ENCODE measurements at places on chromosomes 12 and 14.

GRCh38 chr12:20024194-20024593, 344.1 kb upstream of the PDE3A start:
- DNase-seq = no peak

- peak; percentile 48 for DNase-seq
Measured at GRCh38 chr12:69252033-69252432, 12.7 kb downstream of the CPSF6 start.

DNA sequence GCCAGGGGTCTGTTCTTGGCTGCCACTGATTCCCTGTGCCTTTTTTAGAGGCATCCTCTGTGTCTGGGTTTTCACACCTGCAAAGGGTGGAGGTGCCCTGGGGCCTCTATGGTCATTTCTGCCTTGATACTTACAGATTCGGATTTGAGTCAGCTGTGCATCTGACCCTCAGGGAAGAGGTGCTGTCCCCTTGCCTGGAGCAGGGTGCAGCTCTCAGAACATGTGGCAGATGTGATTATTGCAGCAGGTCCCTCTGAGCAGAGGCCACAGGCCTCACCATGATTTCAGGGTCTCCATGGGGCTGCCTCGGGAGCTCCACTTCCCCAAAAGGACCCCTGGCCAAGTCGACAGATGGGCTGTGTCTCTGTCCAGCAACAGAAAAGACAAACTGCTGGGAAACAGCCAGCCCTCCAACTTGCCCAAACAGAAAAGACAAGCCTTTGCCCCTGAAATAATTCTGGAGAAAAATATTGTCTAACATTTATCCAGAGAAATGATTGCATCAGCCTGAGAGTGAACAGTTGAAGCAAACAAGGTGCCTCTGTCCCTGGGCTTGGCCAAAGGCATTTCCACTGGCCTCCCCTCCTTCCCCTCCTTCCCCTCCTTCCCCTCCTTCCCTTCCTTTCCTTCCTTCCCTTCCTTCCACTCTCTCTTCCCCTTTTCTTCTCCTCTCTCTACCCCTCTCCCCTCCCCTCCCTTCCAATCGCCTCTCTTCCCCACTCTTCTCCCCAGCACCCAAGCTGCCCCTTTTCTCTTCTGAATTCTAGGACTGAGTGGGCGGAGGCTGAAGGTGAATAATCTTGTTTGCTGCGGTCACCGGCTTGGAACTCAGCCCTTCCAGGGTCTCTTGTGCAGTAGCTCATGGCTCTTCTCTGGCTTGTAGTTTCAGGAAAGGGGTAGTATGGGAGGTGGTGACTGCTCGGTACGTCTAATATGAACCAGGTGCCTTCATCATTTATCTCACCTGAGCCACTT, 676 bp downstream of the SERPINA3 start:
- DNase-seq = no peak

DNA sequence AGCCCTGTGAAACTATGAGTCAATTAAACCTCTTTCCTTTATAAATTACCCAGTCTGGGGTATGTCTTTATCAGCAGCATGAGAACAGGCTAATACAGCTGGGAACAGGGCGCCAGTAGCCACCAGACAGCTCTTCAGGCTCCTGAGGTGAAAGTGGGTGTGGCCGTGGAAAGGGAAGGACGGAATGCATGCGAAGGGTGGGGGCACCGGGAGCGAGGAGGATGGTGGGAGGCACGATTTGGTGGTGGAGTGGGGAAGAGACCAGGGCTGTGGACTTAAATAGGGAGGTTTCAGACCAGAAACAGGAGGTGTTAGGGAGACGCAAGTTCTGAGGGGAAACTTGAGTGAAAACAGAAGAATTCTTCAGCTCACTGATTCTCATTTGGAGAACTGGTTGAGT, 44.1 kb upstream of the CHST11 start:
- DNase-seq = no peak

DNA sequence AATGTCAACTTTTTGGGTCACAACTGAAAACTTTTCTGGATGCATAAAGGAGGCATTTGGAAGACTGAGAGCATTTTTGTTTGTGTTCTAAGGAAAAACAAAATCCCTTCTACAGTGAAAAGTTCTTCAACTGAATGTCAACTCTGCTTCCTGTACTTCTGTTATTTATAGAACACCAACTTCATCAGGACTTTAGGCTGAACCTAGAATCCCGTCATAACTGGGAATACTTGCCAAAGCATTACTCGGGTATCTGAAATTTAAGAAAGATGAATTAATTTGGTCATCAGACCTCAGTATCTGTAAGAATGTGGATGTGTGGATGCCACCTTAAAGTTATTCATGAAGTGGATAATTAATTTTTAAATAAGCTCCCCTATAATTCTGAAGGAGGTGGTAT, 73.2 kb downstream of the FERMT2 start:
- DNase-seq = no peak

DNA sequence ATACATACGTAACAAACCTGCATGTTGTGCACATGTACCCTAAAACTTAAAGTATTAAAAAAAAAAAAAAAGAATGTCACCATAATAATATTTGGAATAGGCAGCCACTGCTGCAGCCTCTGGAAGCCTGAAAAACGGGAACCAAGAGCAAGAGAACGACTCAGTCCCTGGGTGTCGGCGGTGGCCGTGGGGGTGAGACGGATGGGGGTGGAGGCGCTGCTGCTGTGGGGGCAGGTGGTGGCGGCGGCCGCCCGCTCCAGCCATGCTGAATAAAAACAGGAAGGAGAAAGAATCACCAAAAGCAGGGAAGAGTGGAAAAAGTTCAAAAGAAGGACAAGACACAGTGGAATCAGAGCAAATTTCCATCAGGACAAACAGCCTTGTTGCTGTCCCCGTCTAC, 46.9 kb downstream of the ZFYVE21 start:
- no peak for DNase-seq
